ENCODE measurements at places on chromosomes 2 and 18. TPM values are rescaled to one million over a fixed set of nuclear protein-coding genes. Genes with fewer than 3 reads are reported as not detected.
A peak's percentile ranks its signal among the peaks of the same experiment; 100 is the strongest.

DNA sequence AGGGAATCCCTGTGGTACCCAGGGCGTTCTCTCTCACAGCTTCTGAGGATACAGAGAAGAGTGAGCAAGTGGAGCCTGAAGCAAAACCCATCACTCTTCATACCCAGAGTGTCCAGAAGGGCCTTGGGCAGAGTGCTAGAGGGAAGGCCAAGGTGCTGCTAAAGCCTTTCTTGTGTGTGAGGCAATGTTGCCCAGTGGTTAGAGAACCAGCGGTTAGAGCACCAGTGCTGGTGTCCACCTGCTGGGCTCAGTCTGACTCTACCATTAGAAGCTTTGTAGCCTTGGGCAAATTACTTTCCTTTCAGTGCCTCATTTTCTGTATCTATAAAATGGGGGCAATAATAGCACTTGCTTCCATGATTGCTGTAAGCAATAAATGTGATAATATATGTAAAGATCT, 210.5 kb upstream of the SKOR2 start:
- H3K27ac ChIP-seq, result no peak overlapping the region
- DNase-seq, result no peak
- H3K4me1 ChIP-seq, result no peaks in the 10 kb centered on the region

GRCh38 chr2:44515416-44515815, 153.7 kb downstream of the CAMKMT start:
- no peak overlapping the region for H3K27ac ChIP-seq
- H3K36me3 ChIP-seq, result no peaks in the 10 kb centered on the region
- no peak overlapping the region for H3K4me3 ChIP-seq
- H3K27me3 ChIP-seq, result no peaks in the 10 kb centered on the region
- no peaks in the 10 kb centered on the region for H3K4me1 ChIP-seq

- H3K27ac ChIP-seq, result peak overlapping the region; percentile 85
- no peaks in the 10 kb centered on the region for H3K27me3 ChIP-seq
- no peak overlapping the region for H3K4me3 ChIP-seq
- peaks cover 25% of the 10 kb centered on the region for H3K4me1 ChIP-seq
- peaks cover 42% of the 10 kb centered on the region for H3K36me3 ChIP-seq
- no peak for DNase-seq
These were observed 9.6 kb downstream of the SSB start for GRCh38 chr2:169808221-169808620.

- no peak for DNase-seq
- H3K27ac ChIP-seq, result no peak overlapping the region
- no peaks in the 10 kb centered on the region for H3K4me1 ChIP-seq
These were observed 105.6 kb upstream of the TPO start for GRCh38 chr2:1307670-1308069.

- H3K36me3 ChIP-seq, result no peaks in the 10 kb centered on the region
- no peak overlapping the region for H3K4me3 ChIP-seq
- H3K4me1 ChIP-seq, result peaks cover 9% of the 10 kb centered on the region
- DNase-seq, result no peak
- H3K27me3 ChIP-seq, result no peaks in the 10 kb centered on the region
- H3K27ac ChIP-seq, result no peak overlapping the region
These were observed 186.7 kb downstream of the TDRD15 start for GRCh38 chr2:21310493-21310892.

- no peaks in the 10 kb centered on the region for H3K27me3 ChIP-seq
- H3K27ac ChIP-seq, result no peak overlapping the region
- no peak for DNase-seq
These were observed 127.3 kb downstream of the XRCC5 start for GRCh38 chr2:216236486-216236885.

DNA sequence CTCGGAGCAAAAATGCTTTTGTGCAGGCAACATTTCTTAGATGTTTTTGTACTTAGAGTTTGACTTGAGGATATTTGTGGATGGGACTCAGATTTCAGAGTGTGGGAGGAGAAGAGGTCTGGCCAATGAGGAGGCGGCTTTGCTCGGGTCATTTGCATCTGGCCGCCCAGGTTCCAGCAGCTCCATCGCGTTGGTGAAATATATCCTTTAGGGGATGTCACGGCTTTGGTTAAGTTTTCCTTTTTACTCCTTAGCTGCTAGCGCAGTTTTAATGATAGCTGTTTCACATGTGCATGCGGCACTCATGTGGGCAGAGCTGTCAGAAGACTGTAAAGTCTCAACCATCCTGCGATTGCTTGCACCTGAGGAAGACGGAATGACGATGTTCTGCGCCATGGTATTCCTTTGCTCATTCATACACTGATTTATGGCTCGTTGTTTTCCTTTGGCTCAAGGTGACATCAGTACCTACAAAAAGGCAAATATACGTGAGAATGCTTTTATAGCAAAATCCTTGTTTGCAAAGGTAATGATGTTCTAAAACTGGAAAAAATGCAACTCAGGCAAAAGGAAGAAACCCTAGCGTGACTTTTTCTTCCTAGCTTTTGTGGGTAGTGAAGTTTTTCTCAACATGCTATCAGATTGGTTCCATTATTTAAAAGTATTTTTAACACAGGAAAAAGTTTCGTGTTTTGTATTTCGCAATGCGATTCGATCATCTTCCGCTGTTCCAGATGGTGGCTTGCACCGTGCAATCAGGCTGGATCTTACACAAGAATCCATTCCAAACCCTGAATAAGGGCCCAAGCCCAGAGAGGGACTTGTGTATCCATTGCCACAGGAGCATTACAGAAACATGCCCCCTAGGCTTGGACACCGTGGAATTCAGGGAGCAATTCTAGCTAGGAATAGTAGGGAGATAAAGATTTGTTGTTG, 70.5 kb upstream of the ZNF516 start:
- DNase-seq, result peak; percentile 67
- H3K36me3 ChIP-seq, result no peaks in the 10 kb centered on the region
- peak overlapping the region; percentile 39 for H3K4me3 ChIP-seq
- no peaks in the 10 kb centered on the region for H3K27me3 ChIP-seq

- no peaks in the 10 kb centered on the region for H3K27me3 ChIP-seq
- peak; percentile 71 for DNase-seq
- H3K36me3 ChIP-seq, result peaks cover 22% of the 10 kb centered on the region
- no peaks in the 10 kb centered on the region for H3K4me1 ChIP-seq
- no peak overlapping the region for H3K4me3 ChIP-seq
These were observed 214.1 kb downstream of the HDAC4 start for GRCh38 chr2:239186516-239187357.

- no peak overlapping the region for H3K27ac ChIP-seq
- H3K36me3 ChIP-seq, result no peaks in the 10 kb centered on the region
- H3K4me1 ChIP-seq, result no peaks in the 10 kb centered on the region
- H3K27me3 ChIP-seq, result no peaks in the 10 kb centered on the region
- no peak for DNase-seq
- no peak overlapping the region for H3K4me3 ChIP-seq
These were observed 193.0 kb downstream of the TXNL1 start for GRCh38 chr18:56445422-56445821.

GRCh38 chr2:28155627-28156026, 237.0 kb upstream of the FOSL2 start:
- no peak overlapping the region for H3K4me3 ChIP-seq
- DNase-seq, result no peak
- peaks cover 48% of the 10 kb centered on the region for H3K4me1 ChIP-seq
- H3K27me3 ChIP-seq, result no peaks in the 10 kb centered on the region

- no peaks in the 10 kb centered on the region for H3K27me3 ChIP-seq
- H3K4me3 ChIP-seq, result no peak overlapping the region
- H3K27ac ChIP-seq, result no peak overlapping the region
- peaks cover 31% of the 10 kb centered on the region for H3K4me1 ChIP-seq
These were observed 730.6 kb upstream of the FANCL start for GRCh38 chr2:58971511-58972360.

DNA sequence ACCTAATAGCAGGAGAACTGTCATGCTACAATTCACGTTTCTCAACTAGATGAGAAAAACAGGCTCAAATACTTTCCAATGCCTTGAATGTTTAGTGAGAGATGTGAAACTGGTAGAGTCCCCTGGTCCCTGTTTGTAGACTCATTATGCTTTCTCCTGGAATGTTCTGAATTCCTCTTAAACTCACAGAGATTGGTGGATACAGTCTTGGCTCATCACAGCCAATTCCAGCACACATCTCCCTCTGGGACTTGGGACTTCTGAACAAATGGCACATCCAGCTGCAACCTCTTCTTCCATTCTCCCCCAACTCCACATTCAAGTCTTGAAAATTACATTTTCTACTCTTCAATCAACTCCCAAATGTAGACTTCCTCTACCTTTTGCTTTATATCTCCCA, 58.4 kb upstream of the NT5C1B start:
- no peak overlapping the region for H3K4me3 ChIP-seq
- peaks cover 34% of the 10 kb centered on the region for H3K4me1 ChIP-seq
- DNase-seq, result no peak
- no peaks in the 10 kb centered on the region for H3K27me3 ChIP-seq

DNA sequence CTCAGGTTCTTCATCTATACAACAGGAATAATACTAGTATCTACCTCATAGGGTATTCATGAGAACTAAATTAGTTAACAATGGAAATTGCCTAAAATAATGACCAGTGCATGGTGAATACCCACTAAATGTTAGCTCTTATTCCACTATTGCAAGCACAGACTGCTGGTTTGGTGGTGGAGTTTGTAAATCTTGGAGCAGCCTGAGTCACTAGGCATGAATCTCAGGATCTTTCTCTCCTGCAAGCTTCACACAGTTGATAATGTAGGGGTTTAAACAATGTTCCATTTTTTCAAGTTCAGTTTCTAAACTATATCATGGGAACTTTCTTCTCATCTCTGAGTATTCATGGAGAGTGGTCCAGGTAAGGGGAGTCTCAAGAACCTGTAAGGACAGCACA, 84.0 kb downstream of the OSR1 start:
- H3K36me3 ChIP-seq, result peaks cover 4% of the 10 kb centered on the region
- H3K27me3 ChIP-seq, result peaks cover 6% of the 10 kb centered on the region
- H3K4me1 ChIP-seq, result no peaks in the 10 kb centered on the region
- H3K4me3 ChIP-seq, result no peak overlapping the region
- DNase-seq, result no peak

The MPP4 gene
- total RNA-seq, result 0.37 TPM

The GDF7 gene
- 10.9 TPM for total RNA-seq

The FABP1 gene
- total RNA-seq, result not detected

The PAX3 gene
- 4.1 TPM for total RNA-seq

The PRKAG3 gene
- total RNA-seq, result not detected

The ZEB2 gene
- total RNA-seq, result 95.4 TPM

The TMEFF2 gene
- total RNA-seq, result 1.4 TPM

The AKAIN1 gene
- total RNA-seq, result not detected

The CFAP65 gene
- not detected for total RNA-seq

The APOB gene
- total RNA-seq, result 0.23 TPM

The PLEK gene
- not detected for total RNA-seq
